Right cardiac atrium (tissue), 5 donors: ENCODE measurements at places on chromosomes 1 and 21.

- no peak for DNase-seq
Measured at GRCh38 chr1:227738820-227739219, 3.6 kb downstream of the SNAP47 start.

DNA sequence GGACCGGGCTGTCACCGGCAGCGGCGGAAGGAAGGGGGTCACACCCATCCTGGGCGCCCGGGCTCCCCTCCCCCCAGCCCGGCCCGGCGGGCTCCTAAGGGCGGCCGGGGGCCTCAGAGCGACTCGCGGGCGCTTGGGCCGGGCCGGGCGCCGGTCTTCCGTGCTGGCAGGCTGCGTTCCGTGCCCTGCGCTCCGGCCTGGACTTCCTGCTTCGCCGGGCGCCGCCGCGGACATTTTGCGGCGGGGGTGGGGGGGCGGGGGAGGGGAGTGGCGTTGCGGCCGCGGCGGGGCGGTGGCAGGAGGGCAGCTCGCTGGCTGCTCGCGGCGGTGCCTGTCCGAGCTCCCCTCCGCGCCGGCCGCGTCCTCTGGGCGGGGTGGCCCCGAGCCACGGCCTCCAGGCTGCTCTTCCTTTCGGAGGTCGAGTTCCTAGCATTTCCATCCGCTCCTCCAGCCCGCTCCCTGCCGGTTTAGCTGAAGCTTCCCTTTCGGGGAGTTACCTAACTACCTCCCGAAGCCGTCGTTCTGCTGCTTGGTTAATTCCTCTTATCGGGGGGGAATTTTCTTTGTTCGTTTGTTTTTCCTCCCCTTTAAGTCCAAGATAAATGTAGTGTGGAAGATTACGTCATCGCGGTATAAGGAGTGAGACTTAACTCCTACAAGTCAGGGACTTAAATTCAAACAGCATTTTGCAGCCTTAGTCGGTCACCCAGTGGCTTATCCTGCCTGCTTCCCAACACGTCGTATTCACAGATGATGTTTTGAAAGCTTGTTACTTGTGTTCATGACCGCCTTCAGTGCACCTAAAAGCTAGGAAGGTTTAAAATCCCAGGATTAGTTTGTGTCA, 730 bp downstream of the CDC42 start:
- DNase-seq, result peak; percentile 74

- DNase-seq, result no peak
Measured at GRCh38 chr1:22383526-22384294, 67.9 kb upstream of the ZBTB40 start.

- no peak for DNase-seq
Measured at GRCh38 chr1:211487082-211487481, 4.9 kb downstream of the RD3 start.

DNA sequence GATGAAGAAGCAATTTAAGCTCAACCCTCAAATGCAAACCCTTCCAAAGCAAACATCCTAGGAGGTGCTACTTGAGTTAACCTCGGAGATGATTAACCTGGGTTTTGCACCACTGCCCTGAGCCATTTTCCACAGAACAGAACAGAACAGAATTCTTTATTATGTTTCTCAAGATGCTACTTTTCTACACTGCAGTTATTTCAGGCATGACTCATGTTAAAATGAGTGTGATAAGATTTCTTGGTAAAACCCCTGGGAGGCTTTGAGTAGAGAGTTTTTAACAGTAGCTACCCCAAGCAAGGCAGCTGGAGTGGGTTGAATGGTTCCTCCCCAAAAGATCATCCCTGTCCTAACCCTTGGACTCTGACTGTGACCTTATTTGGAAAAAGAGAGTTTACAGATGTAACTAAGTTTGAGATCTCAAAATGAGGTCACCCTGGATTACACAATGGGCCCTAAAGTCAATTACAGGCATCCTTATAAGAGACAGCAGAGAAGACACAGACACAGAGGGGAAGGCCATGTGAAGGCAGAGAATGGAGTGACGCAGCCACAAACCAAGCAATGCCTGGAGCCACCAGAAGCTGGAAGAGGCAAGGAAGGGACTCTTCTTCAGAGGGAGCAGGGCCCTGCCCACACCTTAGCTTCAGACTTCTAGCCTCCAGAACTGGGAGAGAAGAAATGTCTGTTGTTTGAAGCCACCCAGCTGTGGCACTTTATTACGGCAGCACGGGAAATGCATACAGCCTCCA, 153.4 kb downstream of the ETS2 start:
- no peak for DNase-seq

- no peak for DNase-seq
Measured at GRCh38 chr1:63981408-63981773, 207.6 kb downstream of the ROR1 start.

GRCh38 chr1:64183395-64184002, 19.9 kb upstream of the UBE2U start:
- DNase-seq, result no peak

- peak; percentile 67 for DNase-seq
Measured at GRCh38 chr1:27868932-27869718, 3.2 kb upstream of the THEMIS2 start.

GRCh38 chr21:39003982-39004633, 179.1 kb downstream of the PSMG1 start:
- peak; percentile 33 for DNase-seq

- DNase-seq, result no peak
Measured at GRCh38 chr1:2135941-2136340, 58.6 kb downstream of the FAAP20 start.

GRCh38 chr1:33823830-33824229, 40.0 kb upstream of the HMGB4 start:
- DNase-seq, result no peak
